ENCODE measurements at places on chromosomes 12 and 14.

DNA sequence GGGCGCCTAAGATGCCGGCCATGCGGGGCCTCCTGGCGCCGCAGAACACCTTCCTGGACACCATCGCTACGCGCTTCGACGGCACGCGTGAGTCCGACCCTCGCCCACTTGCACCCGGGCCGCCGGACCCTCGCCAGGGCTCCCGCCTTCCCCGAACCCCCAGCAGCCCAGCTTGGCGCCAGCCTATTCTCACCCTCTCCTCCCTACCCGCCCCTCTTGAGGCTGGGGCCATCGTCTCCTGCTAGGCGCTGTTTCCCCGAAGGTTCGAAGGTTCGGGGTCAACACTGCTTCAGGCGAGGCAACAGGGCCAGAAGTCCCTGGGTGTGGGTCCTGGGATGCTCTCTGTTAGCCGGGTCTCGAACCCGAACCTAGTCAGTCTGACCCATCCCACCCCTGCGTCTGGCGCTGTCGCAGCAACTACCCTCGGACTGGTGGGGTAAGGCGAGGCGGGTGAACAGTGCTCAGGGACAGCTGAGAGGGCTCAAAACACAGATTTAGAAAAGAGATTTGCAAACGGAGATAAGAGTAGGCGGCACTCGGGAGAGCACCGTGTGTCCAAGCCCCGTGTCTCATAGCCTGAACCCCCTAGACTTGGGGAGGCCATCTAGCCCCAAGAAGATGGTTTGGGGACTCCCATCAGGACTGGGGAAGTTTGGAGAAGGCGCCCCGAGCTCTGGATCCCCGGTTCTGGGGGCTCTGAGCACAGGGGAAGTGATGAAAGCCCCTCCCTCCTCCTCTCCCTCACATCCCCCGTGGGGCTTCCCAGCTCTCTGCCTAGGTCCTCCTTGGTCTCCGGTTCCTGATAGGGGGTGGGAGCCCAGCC lies 787 bp downstream of the KCNH3 start:
- DNase-seq = no peak

DNA sequence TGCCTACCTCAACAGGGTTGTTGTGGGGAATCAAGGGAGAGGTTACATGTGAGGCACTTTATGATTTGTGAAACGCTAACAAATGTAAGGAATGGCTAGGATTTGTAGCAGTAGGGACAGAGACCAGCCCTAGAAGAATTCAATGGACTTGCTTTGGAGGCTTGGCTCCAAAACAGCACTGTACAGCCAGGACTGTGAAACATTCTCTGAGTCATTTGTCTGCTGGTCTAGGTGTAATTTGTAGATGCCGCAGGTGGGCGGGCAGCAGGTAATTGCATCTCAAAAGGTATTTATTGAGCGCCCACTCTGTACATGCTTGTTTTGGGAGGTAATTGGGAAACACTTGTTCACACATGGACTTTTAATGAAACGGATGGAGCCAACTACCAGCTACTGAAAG lies 11.4 kb downstream of the SLC7A8 start:
- DNase-seq = no peak

GRCh38 chr12:115004470-115005146 lies 320.6 kb upstream of the TBX3 start:
- DNase-seq = no peak

- DNase-seq = no peak
Observed at GRCh38 chr12:48980389-48980952, 2.3 kb downstream of the WNT1 start.

GRCh38 chr12:54980341-54980740 lies 4.2 kb downstream of the TESPA1 start:
- no peak for DNase-seq

DNA sequence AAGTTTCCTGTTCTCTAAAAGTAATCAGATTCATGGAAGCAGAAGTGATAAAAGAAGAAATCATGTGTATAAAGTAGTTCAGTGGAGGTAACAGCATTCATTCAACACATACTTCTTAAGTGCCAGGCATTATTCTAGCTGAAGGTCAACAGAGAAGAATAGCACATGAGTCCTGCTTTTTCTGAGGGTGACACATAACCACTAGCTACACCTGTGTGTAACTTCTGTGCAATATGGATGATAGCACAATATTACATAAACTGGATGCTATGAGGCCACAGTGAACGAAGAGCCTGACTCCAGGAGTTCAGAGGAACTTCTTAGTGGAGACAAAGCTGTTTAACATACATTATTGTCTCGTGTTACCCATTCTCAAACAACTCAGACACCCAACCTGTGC lies 114.3 kb upstream of the PCED1B start:
- DNase-seq = no peak

GRCh38 chr12:47964106-47964728 lies 821 bp downstream of the TMEM106C start:
- no peak for DNase-seq

DNA sequence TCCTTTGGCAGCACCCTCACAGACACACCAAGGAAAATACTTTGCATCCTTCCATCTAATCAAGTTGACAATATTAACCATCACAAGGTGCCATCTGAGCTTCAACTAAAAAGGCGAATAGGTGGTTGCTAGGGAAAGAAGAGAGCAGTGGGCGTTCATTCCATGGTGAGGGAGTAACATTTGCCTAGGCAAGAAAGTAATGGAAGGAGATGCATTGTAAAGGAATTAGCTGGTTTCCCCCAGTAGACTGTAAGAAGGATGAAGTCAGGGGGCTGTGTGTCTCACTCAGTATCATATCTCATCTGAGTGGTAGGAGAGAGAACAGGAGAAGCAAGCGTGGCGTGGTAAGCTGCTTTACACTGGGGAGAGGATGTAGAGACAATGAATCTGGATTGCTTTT lies 34.7 kb downstream of the AKAP6 start:
- DNase-seq = no peak

DNA sequence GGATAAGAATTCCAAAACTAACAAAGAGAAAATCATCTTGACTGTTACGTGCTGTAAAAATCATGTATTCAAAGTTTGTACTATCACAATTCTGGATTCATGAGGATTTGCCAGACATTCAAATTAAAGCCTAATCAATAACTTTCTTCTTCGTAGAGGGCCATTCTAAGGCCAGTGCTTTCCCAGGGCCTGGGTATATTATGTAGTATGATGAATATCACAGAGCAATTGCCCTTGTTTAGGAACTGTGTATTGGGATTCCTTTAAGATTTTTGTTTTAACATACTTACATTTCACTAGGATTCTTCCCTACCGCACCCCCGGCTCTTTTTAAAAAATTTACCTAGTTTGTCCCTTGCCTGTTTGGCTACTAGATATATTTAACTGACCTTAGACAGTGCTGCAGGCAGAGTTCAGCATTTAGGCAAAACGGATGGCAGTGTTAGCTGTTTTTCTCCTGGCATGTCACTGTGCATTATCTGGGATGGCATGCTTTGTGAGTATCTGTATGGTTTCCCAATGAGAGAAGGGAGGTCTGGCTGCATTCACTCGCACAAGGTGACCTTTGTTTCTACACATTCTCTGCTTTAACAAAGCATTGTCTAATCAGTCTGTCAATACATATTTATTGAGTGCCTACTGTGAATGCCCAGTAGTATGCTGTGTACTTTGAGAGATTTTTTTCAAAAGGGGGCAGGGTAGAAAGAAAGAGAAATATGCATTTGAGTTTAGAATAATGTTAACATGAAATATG lies 63.3 kb downstream of the ERC1 start:
- no peak for DNase-seq

DNA sequence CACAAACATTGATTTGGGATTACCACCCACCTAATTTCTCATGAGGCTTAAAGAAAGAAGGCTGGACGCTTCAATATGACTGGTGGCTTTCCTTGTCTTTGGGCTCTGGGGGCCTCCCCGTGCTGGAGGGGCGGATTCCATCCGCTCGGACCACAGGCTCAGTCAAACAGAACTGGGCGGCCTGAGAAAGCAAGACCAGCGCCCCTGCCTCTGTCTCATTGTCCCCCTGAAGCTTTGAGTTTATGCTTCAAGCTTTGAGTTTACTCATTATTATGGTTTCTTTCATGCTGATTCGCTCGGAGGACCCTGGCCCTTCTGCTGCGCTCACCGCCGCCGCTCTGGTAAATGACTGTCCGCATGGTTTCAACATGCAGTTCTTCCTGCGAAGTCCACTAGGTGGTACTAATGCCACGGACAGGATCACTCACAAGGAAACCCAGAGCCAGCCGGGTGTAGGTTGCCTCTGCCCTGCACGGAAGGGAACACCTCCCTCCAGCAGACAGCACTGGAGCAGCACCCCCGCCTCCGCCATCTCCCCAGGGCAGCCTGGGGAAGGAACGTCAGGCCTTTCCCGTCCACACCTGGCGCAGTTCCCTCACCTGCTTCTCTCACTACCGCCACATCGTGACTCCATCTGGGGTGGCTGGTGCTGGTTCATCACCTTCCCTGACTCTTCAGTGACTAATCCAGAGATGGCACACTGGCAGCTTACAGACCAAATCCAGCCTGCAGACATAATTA lies 13.2 kb upstream of the TIGAR start:
- no peak for DNase-seq

DNA sequence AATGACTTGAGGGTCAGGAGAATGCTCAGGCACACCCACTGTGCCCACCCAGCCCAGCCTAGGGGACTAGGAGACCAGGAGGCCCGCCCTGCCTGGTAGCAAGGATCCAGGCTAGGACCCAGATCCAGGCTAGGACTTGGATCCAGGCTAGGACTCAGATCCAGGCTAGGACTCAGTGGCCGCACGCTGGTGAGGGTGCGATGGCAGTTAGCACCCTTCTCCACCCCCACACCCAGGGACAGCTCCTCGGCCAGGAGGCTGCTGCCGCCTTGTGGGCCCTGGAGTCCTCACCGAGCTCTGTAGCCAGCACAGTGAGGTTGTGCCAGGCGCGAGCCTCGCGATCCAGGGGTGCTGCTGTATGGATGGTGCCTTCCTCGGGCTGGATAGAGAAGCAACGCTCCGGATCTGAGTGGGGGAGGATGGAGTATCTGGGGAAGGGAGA lies 5.1 kb downstream of the CDH24 start:
- DNase-seq = no peak

GRCh38 chr12:104698871-104699270 lies 242.1 kb downstream of the CHST11 start:
- DNase-seq = no peak

DNA sequence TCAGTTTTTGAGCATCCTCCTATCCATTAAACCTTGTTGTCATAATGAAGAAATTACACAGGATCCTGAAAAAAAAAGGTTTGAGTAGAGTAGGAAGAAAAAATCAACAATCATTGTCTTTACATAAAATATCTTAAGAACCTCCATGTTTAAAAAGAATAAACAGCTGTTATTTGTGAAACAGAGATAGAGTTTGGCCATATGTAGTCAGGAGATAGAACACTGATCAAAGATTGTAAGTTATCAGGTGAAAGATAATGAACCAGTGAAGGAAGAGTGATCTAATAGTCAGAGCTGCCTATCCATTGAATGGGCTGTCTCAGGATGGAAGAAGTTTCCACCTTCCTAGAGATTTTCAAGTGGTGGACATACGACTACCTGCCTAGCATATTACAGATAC lies 397.1 kb downstream of the SOX5 start:
- no peak for DNase-seq

GRCh38 chr14:94029265-94029664 lies 3.1 kb downstream of the OTUB2 start:
- no peak for DNase-seq

DNA sequence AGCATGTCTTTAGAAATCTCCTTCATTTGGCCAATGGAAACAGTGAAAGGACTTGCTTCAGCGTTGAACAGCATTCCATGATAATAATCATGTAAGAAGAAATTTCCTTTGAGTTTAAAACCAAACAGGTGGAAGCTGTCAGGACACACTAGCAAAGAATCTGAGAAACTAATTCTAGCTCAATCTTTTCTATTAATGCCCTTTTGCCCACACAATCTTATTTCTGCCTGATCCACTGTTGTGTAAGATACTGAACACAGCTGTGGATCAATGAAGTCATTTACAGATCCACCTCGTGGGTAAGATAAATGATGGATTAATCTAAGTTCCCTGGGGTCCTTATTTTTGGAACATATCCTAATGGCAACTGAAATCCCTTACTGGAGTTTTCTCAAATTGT lies 536.9 kb upstream of the LMO3 start:
- no peak for DNase-seq

GRCh38 chr12:102441077-102441596 lies 39.2 kb downstream of the IGF1 start:
- DNase-seq = no peak

- peak; percentile 98 for DNase-seq
Observed at GRCh38 chr12:91381309-91381804, 198.7 kb upstream of the DCN start.

DNA sequence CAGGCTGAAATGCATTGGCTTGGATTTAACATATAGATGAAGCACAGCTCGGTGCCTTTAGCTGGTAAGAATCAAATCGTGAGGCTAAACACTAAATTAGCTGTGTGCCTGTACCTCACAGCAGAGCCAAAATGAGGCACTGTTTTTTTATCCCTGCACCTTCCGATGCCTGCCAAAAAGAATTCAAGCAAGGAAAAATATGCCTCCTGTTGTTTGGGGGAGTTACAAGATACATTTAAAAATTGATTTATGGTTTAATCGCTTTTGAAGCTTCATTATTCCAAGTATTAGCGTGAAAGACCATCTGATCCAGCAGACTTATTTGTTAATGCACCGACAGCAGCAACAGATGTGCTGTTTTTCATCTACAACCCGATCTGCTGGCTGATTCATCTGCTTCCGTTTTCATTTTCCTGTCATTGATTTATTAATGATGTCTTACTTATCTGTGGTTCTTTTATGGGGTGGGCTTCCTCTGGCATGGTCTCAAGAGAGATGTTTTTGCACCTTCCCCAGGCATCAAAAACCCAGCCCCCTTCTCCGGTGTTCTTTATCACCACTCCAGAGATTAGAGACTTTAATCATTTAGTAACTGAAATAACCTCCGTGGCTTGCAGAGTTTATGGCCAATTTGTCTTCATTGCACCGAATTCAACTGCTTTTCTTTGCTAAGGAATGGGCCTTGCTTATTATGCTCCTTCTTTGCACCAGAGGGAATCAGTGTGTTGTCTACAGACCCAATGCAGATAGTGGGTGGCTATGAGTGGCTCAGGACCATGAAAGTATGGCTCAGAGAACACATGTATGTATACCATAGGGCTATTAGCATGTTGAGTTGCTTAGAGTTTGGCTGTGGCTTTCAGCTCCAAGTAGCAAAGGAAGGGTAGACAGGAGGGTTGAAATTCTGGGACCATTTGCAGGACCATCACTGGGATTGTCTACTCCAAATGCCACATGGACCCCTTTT lies 166.8 kb upstream of the TMEM260 start:
- DNase-seq = no peak

GRCh38 chr14:20612403-20612802 lies 21.2 kb upstream of the RNASE12 start:
- no peak for DNase-seq

DNA sequence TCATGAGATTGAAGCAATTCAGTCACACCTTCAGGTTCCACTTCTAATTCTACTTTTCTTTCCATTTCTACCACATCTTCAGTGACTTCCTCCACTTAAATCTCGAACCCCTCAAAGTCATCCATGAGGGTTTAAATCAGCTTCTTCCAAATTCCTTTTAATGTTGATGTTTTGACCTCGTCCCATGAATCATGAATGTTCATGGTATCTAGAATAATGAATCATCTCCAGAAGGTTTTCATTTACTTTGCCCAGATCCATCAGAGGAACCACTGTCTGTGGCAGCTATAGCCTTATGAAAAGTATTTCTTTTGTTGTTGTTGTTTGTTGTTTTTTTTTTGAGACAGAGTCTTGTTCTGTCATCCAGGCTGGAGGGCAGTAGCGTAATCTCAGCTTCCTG lies 7.6 kb downstream of the RXYLT1 start:
- DNase-seq = no peak

GRCh38 chr14:88346048-88346639 lies 23.1 kb upstream of the KCNK10 start:
- DNase-seq = no peak

GRCh38 chr12:124923905-124924734 lies 9.7 kb upstream of the UBC start:
- DNase-seq = no peak

Data from skin of body (tissue), 3 donors.